ENCODE measurements at places on chromosomes 16 and 17.

GRCh38 chr16:85794696-85795095, 4.6 kb downstream of the EMC8 start:
- DNase-seq: no peak

DNA sequence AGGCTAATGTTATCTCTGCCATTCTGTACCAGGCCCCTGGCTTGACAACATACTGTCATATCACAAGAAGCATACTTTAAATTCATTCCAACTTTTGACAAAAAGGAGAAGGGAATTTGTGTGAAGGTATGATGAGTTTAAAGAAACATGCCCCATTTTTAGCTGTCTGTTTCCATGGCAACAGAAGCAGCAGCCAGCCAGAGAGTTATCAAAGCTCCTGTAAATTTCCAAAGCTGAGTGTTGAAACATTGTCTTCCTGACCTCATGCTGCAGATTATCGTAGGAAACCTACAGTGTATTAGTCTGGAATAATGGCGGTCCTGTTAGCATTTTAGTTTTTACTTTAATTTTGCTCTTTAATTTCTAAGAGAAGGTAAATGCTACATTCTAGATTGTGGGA, 124.9 kb downstream of the MRTFB start:
- no peak for DNase-seq

DNA sequence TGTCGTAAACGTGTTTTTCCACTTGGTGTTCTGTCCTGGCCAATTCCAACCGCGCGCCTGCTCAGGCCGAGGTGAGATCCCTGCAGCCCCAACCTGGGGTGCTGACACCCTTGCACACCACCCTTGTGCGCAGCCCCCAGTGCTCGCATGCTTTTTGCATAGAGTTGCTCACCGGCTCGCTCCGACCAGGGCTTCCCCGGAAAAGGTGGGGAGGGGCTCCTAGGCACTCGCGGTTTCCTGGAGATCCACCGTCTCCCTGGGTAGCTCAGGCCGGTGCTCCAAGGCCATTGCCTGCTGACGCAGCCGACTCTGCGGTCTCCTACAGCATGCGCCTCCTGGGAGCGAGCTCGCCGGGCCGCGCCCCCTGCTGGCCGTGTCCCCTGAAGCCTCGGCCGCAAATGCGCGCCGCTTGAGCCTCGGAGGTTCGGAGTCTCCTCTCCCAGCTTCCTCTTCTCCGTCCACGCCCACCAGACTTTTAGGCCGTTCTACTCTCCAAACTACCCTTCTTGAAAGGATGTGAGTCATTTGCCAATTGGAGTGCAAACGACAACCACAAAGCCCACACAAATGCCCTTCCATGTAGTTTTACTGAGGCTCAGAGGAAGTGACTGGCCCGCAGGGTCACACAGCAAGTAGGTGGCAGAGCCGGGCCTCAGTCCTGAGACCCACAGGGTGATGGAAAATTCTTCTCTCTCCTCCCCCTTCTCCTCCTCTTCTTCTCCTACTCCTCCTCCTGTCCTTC, 7.2 kb upstream of the PDP2 start:
- peak; percentile 97 for DNase-seq

DNA sequence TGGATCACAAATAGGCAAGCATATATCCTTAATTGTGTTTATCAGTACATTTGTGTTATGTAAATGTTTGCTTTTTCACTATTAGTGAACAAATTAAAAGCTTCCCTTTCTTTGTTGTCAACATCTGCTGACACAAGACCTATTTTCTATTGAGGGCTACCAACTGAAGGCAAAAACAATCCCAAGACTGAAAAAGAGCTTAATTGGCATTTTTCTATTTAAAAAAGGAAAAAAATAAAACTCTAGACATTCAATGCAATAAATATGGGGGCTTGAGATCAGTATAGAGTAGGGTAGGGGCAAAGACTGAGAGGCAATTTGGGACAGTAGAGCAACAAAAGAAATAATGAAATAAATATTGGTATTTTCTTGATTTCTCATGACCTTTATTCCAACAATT, 24.2 kb downstream of the OMG start:
- DNase-seq: no peak

DNA sequence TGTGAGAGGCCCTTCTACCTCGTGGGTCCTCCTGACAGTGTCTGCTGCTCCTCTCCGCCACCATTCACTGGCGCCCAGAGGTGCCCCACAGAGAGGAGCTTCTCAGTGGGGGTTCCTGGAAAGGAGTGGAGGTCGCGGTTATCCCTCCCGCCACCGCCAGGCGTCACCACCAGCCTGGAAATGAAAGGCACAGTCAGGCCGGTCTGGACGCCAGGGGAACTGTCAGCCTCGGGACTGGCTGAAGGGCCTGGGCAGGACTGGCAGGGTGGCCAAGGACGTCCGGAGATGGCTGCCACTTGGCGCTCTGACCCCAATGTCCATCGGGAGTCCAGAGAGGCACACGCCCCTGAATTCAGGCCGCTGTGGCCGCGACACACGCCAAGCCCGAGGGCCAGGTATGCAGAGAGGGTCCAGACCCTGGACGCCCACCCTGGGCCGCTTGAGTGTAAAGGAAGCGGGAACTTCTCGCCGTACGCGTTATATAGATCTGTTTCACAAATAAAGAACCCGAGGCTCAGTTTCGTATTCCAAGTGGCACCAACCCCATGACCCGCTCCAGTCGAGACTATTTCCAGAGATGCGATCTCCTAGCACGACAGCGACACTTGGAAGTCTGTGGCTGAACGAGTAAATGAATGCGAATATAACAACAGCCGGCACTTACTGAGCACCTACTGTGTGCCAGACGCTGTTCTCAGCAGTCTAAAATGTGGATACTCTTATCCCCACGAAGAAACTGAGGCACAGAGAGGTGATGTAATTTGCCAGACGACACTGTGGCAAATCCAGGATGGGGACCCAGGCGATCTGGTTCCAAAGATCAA, 7.6 kb upstream of the NXPH3 start:
- DNase-seq: peak; percentile 91

DNA sequence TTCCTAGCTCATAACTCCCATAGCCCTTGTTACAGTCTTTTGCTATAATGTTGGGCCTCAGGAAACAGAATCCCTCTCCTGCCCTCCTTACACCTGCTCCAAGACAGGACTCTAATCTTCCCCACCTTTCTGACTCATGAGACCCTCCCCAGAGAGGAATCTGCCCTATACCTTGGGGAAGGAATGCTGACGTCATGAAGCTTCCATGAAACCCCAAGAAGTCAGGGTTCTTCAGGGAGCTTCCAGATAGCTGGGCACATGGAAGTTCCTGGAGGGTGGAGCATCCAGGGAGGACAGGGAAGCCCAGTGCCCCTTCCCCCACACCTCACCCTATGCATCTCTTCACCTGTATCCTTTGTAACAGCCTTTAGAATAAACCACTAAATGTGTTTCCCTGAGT, 285.7 kb downstream of the SOX9 start:
- DNase-seq: no peak

DNA sequence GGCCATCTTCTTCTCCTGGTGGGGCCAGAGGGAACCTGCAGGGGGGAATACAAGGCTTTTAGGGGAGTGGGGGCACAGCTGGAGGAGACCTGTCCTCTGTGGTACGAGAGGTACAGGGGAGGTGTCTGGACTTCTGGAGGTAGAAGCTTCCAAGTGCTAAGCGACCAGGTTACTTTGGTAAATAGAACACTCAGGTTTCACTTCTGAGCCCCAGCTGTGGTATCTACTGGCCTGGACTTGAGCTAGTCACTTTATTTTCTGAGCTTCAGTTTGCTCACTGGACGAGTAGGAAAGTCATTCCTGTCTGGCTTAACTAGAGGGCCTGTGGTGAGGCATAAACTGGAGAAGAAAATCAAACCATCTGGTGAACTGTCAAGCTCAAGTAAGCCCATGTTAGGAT, at the start of gene HEATR9:
TSS of gene HEATR9 (minus strand) at position 155 of the 400 bp plus-strand sequence. CDS start at position 6, 149 bp downstream.
- DNase-seq: no peak
